CD14-positive monocyte (primary cell): ENCODE measurements at places on chromosomes 16 and 17. TPM values are rescaled to one million over a fixed set of nuclear protein-coding genes. Genes with fewer than 3 reads are reported as not detected.

DNA sequence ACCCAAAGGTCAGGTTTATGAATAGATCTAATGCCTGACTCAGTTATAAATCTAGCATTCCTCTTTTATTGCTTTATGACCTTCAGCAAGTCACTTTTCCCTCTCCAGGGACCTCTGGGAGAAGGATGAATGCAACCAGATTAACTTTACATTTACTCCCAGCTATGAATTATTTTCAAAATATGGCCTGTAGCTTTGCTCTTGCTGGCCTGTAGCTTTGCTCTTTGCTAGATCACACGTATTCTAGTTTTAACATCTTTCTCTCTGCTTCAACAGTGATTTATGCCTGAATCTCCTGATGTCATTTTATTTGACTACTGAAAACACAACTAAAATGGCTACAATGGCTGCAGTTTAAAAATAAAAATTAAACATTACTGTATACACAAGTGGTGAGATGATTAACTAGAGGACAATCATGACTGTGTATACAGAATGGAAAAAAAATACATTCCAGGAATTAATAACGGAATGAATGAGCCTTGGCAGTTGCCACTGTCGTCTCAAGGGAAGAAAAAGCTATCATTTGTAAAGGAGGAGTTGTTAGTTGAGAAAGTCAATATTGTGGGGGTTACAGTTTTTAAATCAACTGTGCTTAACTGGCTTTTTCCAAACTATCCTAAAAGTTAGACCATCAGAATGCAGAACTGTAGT lies 434.5 kb upstream of the GOT2 start:
- DNase-seq: no peak

DNA sequence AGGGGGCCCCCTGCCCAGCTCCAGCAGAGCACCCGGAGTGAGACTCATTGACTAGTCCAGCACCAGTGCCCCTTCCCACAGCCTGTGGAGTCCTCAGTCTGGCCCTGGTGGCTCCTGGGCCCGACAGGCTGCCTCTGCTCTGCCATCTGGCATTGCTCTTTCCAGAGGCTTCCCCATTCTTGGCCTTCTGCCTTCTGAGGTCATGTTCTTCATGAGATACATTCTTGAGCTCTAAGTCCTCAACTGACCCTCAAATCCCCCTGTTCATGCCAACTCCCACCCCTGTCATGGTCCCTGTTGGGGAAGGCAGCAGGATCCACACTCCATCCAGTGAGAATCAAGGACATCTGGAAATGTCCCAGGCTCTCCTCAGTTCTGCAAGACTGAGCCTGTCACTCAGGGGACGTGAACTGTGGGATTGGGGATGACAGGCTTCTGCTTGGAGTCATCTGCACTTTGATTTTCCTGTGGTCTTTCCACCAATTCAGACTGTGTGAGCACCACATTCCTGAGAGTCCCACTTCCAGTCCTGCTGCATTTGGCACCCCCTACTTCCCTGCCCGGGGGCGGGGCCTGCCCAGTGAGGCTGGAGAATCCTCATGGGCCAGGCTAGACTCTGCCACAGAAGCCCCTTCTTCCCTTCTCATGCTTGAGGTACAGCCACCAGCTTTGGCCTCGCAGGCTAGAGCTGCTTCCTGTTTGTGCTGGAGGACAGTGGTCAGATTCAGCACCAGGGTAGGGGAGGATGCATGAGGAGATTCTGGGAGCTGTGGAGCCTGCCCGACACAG lies 2.7 kb downstream of the TRPV2 start:
- no peak for DNase-seq

GRCh38 chr16:11245222-11245737 lies 10.7 kb downstream of the SOCS1 start:
- DNase-seq: no peak

DNA sequence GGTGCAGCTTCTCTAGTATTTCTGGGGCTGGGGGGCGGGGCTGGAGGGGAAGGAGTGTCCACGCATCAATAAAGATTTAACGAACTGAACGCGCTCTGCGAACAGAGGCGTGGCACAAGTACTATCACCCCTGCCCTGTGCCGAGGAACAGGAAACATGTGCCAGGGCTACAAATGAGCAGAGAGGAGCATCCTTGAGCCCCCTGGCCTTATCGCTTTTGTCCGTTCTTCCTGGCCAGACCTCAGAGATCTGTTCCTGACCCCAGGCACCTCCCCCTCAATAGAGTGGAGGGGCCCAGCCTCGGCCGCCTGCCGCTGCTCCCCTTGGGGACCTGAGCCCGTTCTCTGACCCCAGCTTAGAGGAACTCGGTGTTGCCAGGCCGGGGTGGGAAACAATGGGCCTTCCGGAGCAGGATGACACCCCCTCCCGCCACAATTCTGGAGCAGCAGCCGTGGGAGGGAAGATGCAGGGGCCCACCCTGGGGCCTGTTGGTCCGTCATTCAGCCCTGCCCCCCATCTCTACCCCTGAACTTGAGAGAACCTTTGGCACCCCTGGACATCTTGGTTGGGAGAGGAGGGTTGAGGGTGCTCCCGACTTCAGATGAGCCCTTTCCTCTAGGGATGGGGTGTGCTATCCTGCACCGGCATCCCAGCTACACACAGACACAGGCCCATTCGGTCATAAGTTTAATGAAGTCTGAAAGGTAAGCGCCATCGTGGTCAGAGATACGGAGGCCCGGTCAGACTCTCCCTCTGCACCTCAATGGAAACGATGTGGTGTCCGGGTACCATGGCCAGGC lies 1.1 kb downstream of the NAA38 start:
- DNase-seq: no peak

DNA sequence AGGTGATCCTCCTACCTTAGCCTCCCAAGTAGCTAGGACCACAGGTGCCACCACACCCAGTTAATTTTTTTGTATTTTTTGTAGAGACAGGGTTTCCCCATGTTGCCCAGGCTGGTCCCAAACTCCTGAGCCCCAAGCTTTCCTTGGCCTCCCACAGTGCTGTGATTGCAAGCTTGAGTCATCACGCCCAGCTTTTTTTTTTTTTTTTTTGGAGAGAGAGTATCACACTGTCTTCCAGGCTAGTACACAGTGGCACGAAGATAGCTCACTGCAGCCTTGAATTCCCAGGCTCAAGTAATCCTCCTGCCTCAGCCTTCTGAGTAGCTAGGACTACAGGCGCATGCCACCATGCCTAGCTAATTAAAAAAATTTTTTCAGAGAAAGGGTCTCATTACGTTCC lies 27.2 kb downstream of the HEATR9 start:
- no peak for DNase-seq

- DNase-seq: no peak
Observed at GRCh38 chr16:76970087-76970744, 220.8 kb upstream of the MON1B start.

- no peak for DNase-seq
Observed at GRCh38 chr16:82625066-82625968, 1.5 kb upstream of the CDH13 start.

DNA sequence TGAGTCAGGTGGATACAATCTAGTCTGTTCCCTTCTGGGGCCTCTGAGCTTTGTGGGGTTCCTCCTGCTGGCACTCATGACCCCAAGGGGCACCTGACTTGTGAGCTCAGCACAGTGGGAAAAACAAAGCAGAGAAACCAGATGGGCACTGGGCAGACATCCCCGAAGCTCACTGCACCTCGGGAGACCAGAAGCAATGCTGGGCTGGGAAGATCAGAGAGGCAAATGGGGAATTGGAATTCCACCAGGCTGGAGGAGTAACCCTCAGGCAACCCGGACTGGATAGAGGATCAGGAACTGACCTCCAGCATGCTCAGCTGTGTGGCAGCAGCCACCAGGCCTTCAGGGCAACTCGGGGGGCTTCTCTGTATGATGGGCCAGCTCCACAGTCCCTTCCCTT lies 50.3 kb downstream of the ABCC12 start:
- DNase-seq: no peak

- DNase-seq: no peak
Observed at GRCh38 chr17:81244358-81245023, 5.4 kb downstream of the NDUFAF8 start.

DNA sequence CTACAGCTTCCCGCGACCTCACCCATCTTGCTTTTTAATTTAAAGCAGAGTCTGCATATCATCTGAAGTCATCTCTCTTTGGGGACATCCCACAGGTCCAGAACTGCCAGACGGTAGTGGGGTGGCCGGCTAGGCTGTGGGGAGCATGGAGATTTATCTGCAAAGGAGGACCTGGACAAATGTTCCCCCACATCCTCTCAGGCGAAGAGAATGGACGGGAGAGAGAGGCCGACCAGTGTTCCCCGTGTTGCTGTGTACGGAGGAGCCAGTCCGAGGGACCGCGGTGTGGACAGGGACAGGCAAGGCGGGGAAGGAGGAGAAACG lies 665 bp upstream of the MT1M start:
- no peak for DNase-seq

- DNase-seq: no peak
Observed at GRCh38 chr16:77784441-77785372, 3.7 kb upstream of the VAT1L start.

DNA sequence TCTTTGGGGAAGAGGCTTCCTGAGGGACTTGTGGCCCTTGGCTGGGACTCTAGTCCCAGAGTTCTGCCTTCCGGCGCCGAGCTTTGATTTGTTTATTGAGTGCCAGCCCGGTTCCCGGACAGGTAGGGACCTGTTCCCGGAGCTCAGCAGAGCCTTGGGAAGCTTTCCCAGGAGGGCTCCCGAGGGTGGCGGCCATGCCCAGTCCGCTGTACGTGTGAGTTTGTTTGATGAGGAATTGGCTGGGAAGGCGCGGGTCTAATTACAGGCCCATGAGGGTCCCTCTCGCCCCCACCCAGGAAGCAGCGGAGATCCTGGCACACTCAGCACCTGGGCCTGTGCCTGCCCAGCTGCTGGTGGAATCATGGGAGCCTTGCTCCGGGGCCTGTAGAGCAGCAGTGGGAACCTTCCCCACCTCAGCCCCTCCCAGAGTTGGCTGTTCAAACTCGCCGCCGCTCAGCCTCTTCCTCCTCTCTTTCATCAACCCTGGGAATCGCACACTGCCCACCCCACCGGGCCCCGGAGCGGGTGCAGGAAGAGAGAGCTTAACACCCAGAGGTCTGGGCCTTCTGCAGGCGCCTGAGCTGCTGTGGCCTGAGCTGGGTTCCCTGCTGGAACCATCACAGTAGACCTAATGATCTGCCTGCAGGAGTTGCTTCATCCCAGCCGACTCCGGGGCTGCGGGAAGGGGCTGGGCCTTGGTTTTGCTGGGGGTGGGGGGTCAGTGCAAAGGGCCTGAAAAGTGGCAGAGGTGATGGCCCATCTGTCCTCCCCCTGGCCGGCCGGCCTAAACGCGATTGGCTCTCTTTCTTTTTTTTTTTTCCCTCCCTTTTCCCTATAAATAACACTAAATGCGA lies 313.7 kb downstream of the SEC14L1 start:
- no peak for DNase-seq

DNA sequence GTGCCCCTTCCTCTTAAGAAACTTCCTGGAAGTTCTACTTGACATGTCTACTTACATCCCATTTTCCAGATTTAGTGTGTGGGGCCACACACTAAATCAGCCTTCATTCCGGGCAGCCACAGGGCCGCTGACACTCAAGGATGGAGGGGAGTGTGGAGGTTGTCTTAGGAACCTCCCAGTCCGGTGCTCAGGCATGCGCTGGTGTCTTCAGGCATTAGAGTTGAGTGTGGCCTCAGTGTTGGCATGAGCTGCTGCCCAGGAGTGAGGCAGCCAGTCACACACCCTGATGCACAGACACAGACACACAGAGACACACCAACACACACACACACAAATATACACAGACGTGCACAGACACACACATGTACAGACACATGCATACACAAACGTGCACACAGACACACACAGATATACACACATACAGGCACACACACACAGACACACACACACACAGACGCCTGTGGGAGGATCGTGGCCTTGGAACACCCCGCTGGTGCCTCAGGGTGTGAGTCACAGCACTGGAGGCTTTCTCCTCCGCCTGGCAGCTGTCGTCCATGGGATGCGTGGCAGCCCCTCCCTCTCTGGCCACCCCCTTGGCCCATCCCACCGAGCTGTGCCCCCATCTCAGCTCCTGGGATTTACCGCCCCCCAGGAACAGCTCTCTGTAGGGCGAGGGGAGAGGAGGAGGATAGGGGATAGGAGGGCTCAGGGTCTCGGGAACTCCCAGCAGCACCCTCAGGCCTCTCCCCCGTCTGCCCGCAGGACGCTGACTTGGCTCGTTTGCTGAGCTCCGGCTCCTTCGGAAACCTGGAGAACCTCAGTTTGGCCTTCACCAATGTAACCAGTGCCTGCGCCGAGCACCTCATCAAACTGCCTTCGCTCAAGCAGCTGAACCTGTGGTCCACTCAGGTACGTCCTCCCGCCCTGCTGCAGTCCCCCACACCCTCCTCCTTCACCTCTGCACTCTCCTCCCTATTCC lies 75.6 kb upstream of the PLCG2 start:
- no peak for DNase-seq

DNA sequence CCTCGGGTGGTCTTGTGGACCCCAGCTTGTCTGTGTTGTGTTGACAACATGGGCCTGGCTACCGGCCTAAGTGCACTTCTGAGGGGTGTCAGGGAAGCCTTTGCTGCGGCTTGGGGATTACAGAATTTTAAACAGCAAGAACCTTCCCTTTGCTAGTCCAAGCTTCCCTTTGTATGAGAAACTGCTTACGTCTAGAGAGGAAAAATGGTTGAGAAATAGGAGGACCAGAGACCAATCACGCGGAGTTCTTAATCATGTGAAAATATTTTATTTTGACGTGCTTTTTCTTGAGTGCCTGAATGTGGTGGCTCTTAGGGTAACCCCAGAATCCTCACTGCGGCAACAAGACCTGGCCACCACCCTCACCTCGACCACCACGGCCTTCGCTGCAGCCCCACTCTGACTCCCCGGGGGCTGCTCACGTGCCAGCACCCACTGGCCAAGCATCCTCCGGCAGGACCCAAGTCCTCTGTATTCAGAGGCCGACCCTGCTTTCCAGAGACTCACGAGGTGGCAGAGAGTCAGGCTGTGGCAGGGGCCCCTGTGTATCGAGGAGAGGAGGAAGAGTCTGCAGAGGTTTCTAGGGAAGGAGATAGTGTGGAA lies 81.2 kb downstream of the ZNF778 start:
- no peak for DNase-seq

- no peak for DNase-seq
Observed at GRCh38 chr16:88994695-88995094, 17.7 kb upstream of the CBFA2T3 start.

DNA sequence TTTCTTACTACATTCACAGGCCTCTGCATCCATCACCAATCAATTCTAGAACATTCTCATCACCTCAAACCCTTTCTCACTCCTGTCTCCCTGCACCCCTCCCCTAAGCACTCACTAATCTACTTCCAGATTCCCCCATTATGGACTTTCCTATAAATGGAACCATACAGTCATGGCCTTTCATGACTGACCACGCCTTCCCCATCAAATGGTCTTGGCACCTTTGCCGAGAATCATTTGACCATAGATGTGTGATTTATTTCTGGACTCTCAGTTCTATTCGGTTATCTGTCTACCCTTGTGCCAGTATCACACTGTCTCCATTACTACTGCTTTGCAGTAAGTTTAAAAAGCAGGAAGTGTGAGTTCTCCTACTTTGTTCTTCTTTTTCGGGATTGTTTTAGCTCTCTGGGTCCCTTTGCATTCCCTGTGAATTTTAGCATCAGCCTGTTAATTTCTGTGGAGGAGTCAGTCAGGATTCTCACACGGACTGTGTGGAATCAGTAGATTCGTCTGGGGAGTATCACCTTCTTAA lies 27.5 kb downstream of the GTF3C1 start:
- no peak for DNase-seq

Gene HSD11B2
- polyA plus RNA-seq: not detected

Gene IRX6
- not detected in 2 replicates for polyA plus RNA-seq

Gene ANKRD40CL
- polyA plus RNA-seq: not detected

Gene FOXC2
- polyA plus RNA-seq: not detected in 2 replicates
